ENCODE measurements at places on chromosomes 6 and 20.

- DNase-seq, result no peak
- no peak overlapping the region for H3K27ac ChIP-seq
- no peaks in the 10 kb centered on the region for H3K4me1 ChIP-seq
- H3K27me3 ChIP-seq, result peaks cover 2% of the 10 kb centered on the region
- H3K36me3 ChIP-seq, result no peaks in the 10 kb centered on the region
Observed at GRCh38 chr6:127938701-127939100, 37.8 kb upstream of the THEMIS start.

DNA sequence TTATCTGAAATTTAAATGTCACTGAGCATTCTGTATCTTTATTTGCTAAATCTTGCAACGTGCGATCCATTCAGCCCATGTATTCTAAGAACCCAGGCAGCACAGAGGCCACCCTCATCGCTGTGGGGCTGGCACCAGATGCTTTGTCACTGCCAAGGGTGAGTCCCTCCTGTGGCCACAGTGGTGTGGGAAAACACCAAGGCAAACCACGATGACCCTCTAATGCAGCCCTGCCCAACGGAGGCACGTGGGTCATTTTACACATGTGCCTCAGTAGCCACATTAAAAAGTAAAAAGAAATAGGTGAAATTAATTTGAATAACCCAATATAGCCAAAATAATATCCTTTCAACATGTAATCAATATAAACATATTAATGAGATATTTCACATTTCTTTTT, 221.7 kb downstream of the UNC5CL start:
- H3K4me3 ChIP-seq, result no peak overlapping the region
- no peaks in the 10 kb centered on the region for H3K36me3 ChIP-seq
- H3K27ac ChIP-seq, result no peak overlapping the region

- peaks cover 8% of the 10 kb centered on the region for H3K36me3 ChIP-seq
- H3K4me3 ChIP-seq, result no peak overlapping the region
- no peak overlapping the region for H3K27ac ChIP-seq
- peaks cover 6% of the 10 kb centered on the region for H3K4me1 ChIP-seq
- no peak for DNase-seq
- H3K27me3 ChIP-seq, result no peaks in the 10 kb centered on the region
Observed at GRCh38 chr6:157558049-157558448, 177.1 kb downstream of the ZDHHC14 start.

DNA sequence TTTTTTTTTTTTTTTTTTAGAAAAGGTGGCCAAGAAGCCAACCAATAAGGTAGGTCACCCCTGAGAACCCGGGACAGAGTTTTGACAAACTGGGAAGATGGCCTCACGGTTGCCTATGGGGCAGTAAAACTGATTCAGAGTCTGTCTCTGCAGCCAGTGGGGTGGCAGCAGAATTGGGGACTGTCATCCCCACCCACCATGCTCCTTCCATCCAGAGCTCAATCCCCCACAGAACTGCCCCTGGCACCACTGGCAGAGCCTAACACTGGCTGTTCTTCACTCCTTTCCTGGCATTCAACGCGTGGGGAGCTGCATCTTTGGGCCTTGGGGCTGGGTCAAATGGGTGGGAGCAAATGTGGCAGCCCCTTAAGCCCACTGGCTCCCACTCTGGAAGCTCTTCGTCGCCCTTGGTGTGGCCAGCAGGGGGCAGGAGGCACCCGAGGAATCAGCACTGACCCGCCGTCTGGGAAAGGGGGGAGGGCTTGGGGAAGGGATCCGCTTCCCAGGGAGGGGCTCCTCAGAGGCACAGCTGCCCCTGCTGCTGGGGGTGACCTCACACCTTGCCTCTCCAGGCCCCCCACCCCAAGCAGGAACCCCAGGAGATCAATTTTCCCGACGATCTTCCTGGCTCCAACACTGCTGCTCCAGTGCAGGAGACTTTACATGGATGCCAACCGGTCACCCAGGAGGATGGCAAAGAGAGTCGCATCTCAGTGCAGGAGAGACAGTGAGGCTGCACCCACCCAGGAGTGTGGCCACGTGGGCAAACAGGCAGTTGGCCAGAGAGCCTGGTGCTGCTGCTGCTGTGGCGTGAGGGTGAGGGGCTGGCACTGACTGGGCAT, 10.4 kb downstream of the CD40 start:
- no peak overlapping the region for H3K4me3 ChIP-seq
- no peak overlapping the region for H3K27ac ChIP-seq
- H3K27me3 ChIP-seq, result peaks cover 32% of the 10 kb centered on the region

DNA sequence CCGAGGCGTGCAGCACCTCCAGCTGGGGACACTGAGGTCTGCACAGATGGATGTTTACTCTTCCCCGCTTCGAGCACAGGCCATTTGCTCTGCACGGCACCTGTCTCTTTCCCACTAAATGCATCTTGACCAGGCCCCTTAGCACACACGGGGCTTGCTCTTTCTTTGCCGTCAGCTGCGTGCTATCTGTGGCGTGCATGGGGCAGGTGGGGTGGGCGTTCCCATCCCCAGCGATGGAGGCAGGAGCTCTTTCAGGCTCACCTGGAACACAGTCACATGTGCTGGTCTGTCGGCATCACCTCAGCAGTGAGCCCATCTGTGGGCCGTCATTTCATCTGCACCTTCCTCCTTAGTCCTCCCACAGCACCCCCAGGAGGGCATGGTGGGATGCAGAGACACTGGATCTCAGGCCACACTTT, 35.1 kb downstream of the RBM38 start:
- H3K36me3 ChIP-seq, result no peaks in the 10 kb centered on the region
- H3K4me3 ChIP-seq, result no peak overlapping the region
- no peak for DNase-seq
- H3K27ac ChIP-seq, result no peak overlapping the region
- H3K27me3 ChIP-seq, result peaks cover 2% of the 10 kb centered on the region

- H3K4me1 ChIP-seq, result peaks cover 35% of the 10 kb centered on the region
- H3K27ac ChIP-seq, result peak overlapping the region; percentile 97
- no peak overlapping the region for H3K4me3 ChIP-seq
- no peaks in the 10 kb centered on the region for H3K27me3 ChIP-seq
- peaks cover 7% of the 10 kb centered on the region for H3K36me3 ChIP-seq
- no peak for DNase-seq
Observed at GRCh38 chr20:37342231-37343177, 3.4 kb upstream of the SRC start.

GRCh38 chr20:45323731-45324130, 15.6 kb upstream of the MATN4 start:
- H3K27me3 ChIP-seq, result peaks cover 3% of the 10 kb centered on the region
- peaks cover 3% of the 10 kb centered on the region for H3K4me1 ChIP-seq
- peaks cover 34% of the 10 kb centered on the region for H3K36me3 ChIP-seq
- DNase-seq, result no peak

Measured in large intestine (tissue), 12 donors.